ENCODE measurements at places on chromosomes 11 and 22.

- DNase-seq, result no peak
Measured at GRCh38 chr11:63132985-63133775, 10.8 kb downstream of the SLC22A24 start.

DNA sequence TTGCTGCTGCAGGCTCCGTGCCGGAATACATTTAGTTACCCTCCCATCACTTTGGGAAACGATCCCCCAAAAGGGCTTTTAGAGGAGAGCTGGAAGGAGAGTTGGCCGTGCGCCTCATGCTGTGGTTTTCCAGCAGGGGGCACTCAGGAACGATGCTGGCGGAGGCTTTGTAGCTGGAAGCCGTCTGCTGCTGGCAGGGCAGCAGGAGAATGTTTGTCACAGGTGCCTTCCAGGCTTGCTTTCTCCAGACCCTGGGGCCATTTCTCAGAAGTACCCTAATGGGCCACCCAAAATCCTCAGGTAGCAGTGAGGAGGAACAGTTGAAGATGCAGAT is 30.0 kb upstream of the CABP7 start:
- DNase-seq, result no peak

- no peak for DNase-seq
Measured at GRCh38 chr11:3947061-3947460, 91.6 kb downstream of the STIM1 start.

- DNase-seq, result peak; percentile 52
Measured at GRCh38 chr11:59263225-59263894, 50.6 kb upstream of the MPEG1 start.

- DNase-seq, result no peak
Measured at GRCh38 chr22:48313175-48313830, 1514.4 kb downstream of the BRD1 start.

GRCh38 chr11:47241841-47242301 is 6.7 kb downstream of the ACP2 start:
- DNase-seq, result no peak

All from activated B cell treated with CpG ODN at 0.5 μM for 24 hours (primary cell).